ENCODE measurements at places on chromosomes 2 and 18. TPM values are rescaled to one million over a fixed set of nuclear protein-coding genes. Genes with fewer than 3 reads are reported as not detected.
A peak's percentile ranks its signal among the peaks of the same experiment; 100 is the strongest.

DNA sequence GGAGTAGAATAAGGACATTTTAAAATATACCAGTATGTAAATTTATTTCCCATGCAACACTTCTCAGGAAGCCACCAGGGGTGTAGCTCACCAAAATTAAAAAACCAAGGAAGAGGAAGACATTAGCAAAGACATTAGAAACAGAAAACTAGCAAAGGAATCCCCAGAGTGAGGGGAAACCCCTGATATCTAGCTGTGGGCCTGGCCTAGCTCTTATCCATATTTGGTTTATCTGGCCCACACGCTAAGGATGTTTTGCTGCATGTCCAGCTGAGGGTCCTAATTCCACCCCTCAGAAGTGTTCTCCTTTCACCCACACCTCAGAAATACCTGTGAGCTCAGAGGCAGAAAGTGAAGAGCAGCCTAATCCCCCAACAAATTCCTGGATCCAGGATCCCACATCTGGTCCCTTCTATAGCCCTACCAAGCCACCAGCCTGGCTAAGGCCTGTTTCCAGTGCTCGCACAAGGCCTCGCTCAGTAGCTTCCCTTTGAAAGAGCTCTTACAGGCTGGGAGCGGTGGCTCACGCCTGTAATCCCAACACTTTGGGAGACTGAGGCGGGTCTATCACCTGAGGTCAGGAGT is 17.4 kb downstream of the OSBPL1A start:
- no peak for DNase-seq

DNA sequence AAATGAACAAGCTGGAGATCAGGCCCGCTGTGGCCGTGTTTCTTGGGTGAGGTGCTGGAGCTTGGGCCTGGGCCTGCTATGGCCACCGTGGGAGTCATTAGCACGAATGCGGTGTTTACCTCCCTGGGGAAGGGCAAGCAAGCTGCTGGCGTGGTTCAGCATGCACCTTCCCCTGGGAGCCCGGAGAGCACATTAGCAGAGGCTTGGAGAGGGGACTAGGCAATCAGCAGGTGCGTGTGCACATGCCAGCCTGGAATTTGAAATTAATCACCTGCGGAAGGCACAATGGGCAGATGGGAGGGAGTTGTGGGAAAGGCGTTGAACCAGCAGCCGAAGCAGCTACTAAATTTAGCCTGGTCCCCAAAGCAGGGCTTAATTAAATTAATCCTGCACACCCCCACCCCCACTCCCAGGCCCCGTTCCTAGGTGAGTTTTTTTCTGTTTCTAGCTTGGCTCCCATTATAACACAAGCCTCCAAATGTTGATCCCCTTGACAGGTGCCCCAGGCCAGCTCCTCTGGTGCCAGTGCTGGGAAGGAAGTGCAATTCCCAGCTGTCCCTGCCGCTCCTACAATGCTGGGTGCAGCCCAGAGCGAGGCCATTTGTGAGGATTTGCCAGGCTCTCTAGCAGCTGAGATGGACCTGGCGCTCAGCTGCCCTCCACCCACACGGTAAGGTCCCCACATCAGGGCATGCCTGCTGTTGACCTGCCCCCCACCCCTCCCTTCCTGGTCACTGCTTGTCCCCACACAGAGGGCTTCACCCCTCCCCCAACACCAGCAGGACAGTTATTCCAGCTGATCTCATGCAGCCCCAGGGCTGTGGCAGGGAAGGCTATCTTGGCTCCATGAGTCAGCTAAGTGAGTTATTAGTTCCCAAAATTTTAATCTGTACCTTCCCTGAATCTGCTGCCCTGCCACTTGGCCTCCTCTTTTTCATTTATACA is 115.0 kb downstream of the ZBTB7C start:
- DNase-seq, result no peak

DNA sequence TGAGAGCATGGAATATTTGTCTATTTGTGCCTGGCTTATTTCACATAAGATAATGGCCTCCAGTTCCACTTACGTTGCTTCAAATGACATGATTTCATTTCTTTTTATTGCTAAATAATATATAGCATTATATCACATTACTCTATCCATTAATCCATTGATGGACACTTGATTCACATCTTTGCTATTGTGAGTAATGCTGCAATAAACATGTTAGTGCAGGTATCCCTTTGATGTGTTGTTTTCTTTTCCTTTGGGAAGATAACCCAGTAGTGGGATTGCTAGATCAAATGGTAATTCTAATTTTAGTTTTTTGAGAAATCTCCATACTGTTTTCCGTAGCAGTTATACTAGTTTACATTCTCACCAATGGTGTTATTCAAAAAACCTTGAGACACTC is 1343.3 kb upstream of the TMEFF2 start:
- no peak for DNase-seq

DNA sequence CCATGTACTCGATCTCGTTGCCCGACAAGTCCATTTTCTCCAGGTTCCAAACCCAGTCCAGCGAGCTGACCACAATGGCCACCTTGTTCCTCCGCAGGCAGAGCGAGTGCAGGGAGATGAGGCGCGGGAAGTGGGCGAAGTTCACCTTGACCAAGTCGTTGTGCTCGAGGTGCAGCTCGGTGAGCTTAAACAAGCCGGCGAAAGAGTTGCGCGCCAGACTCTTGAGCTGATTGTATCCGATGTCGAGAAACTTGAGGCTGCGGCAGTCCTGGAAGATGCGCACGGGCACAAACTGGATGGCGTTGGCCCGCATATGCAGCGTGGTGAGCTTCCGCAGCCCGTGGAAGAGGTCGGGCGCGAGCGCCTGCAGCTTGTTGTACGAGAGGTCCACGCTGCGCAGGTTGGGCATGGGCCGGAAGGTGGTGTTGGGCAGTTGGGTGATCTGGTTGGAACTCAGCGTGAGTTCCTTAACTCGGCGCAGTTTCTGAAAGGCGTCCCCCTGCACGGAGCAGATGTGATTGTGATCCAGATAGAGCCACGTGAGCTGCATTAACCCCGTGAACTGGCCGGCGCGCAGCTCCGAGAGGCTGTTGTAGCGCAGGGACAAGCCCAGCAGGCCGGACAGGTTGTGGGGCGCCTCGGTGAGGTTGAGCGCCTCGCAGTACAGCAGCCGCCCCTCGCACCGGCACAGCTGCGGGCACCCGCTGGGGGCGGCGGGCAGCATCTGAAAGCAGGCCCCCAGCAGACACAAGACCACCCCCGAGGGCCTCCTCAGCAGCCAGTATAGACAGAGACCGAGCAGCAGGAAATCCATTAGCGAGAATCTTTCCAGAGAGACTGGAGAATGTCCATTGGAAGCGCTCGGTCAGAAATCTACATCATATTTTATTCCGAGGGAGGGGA is 1.3 kb downstream of the LRRTM1 start:
- DNase-seq, result no peak

- no peak for DNase-seq
Measured at GRCh38 chr2:1459727-1460126, 46.5 kb downstream of the TPO start.

- DNase-seq, result peak; percentile 65
Measured at GRCh38 chr2:163735685-163736432, at the start of gene FIGN. Gene FIGN, minus strand, starts transcription at chr2:163736008. Its CDS starts 1,081 bp downstream, at chr2:163734927.

GRCh38 chr2:55460562-55460961 is 40.9 kb upstream of the CCDC88A start:
- no peak for DNase-seq

DNA sequence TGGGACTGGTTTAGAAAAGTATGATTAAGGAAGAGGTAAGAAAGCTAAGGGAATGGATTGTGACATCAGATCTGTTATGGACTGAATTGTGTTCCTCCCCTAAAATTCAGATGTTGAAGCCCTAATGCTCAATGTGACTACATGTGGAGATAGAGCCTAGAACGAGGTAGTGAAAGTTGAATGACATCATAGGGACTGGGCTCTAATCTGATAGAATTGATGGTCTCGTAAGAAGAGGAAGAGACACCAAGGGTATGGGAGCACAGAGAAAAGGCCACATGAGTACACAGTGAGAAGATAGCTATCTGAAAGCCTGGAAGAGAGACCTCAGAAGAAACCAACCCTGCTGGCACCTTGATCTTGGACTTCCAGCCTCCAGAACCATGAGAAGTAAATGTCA is 178.3 kb downstream of the TRIB2 start:
- no peak for DNase-seq

GRCh38 chr2:143532061-143532460 is 402.8 kb downstream of the ARHGAP15 start:
- no peak for DNase-seq

- DNase-seq, result no peak
Measured at GRCh38 chr2:105364436-105365139, 27.2 kb downstream of the C2orf49 start.

DNA sequence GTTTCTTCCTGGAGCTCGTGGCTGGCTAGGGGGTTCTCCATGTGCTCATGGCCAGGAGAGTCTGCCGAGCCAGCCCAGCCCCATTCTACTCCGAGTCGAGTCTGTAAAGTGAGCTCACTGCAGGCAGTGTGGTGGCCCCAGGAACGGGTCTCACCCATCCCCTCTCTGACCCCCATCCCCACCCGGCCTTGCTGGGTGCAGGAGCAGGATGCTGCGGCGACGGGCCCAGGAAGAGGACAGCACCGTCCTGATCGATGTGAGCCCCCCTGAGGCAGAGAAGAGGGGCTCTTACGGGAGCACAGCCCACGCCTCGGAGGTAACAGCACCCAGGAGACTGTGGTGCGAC is 1.4 kb downstream of the ANO7 start:
- DNase-seq, result no peak

COLEC11 gene
- total RNA-seq, result not detected

- no peak for DNase-seq
Measured at GRCh38 chr2:85628658-85629057, 12.7 kb downstream of the USP39 start.

CENPA gene
- 23.4 TPM for total RNA-seq

- no peak for DNase-seq
Measured at GRCh38 chr18:76715012-76715610, 107.2 kb upstream of the ZNF236 start.

GRCh38 chr2:240642806-240643092 is 17.5 kb downstream of the GPR35 start:
- DNase-seq, result no peak

GRCh38 chr18:65725251-65726050 is 25.4 kb upstream of the CDH7 start:
- peak; percentile 69 for DNase-seq

- DNase-seq, result peak; percentile 39
Measured at GRCh38 chr2:191150600-191151330, at the start of gene STAT4. Gene STAT4, minus strand, starts transcription at chr2:191150994. Its CDS starts 2,791 bp downstream, at chr2:191148203.

- no peak for DNase-seq
Measured at GRCh38 chr18:55286257-55286825, 301.7 kb downstream of the TCF4 start.

DNA sequence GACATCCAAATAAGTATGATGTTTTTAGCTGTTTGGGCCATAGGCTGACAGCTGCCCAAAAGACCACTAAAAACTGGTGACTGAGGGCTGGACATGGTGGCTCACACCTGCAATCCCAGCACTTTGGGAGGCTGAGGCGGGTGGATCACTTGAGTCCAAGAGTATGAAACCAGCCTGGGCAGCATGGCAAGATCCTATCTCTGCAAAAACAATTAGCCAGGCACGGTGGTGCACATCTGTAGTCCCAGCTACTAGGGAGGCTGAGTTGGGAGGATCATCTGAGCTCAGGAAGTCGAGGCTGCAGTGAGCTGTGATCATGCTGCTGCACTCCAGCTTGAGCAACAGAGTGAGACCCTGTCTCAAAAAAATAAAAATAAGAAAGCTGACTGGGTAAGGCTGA is 511.5 kb upstream of the RAB6C start:
- no peak for DNase-seq

DNA sequence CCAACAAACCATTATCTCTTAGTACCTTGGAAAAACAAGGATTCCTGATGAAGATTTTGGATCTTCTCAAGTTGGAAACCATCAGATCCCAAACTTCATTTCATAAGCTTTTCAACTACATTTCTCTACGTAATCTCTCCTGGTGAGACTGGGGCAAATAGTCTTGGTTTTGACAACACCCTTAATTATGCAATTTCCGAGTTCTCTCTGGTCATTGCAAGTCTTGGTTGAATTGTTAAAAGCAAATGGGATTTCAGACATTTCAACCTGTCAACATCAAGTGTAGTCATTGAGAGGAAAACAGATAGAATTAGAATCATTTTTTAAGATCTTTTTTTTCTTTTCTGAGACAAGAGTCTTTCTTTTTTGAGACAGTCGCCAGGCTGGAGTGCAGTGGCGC is 26.2 kb downstream of the KLF7 start:
- DNase-seq, result no peak

FAM124B gene
- not detected for total RNA-seq

FOXD4L1 gene
- 0.92 TPM for total RNA-seq

GRCh38 chr2:178397002-178397605 is 53.9 kb downstream of the PRKRA start:
- peak; percentile 11 for DNase-seq

CCDC142 gene
- 29.9 TPM for total RNA-seq

EPHA4 gene
- total RNA-seq, result 2.8 TPM

- no peak for DNase-seq
Measured at GRCh38 chr2:73013936-73014335, 57.6 kb downstream of the SFXN5 start.

- DNase-seq, result peak; percentile 87
Measured at GRCh38 chr2:68121873-68122679, 35.6 kb upstream of the PNO1 start.

DNA sequence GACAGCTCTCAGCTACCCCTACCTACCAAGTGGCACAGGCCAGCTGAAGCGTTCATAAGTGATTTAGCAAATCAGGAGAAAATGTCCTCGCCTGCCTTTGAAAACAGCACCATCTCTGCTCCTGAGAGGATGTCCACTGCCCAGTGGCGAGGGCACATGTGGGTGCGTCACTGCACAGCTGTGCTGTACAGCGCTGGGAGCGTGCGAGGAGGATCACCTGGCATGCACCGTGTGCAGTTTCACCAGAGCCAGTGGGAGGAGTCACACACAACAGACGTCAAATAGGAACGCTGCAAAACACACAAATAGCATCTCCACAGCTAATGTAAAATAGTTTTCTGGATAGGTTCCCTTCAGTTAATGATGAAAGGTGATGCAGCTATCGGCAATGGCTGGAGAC is 154.1 kb downstream of the HDAC4 start:
- DNase-seq, result peak; percentile 67

NCKAP5 gene
- 1.2 TPM for total RNA-seq

- no peak for DNase-seq
Measured at GRCh38 chr2:43255296-43255910, 29.0 kb upstream of the ZFP36L2 start.

NBEAL1 gene
- total RNA-seq, result 37.6 TPM

B3GNT7 gene
- total RNA-seq, result 14.4 TPM

- DNase-seq, result peak; percentile 28
Measured at GRCh38 chr18:21439431-21439846, 161.1 kb downstream of the ESCO1 start.

- DNase-seq, result peak; percentile 73
Measured at GRCh38 chr2:223815186-223815883, 22.0 kb downstream of the AP1S3 start.

DNA sequence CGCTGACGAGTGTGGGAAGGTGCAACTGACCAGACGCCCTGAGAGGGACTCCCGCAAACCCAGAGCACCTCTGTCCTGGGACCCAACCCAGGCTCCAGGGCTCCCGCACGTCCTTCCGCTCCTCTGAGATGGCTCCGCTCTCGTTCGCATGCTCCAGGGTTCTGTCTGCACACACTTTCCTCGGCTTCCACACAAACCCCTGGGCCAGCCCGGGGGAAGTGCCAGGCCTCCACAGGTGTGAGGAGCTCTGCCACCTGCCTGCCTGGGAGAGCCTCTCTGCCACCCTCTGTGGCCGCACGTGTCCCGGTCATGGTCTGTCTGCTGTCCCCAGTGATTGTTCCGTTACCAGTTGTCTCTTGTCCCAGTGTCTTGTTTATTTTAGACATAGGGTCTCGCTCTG is 222.9 kb downstream of the HDAC4 start:
- no peak for DNase-seq

ABCG8 gene
- 1.6 TPM for total RNA-seq

COL4A4 gene
- 19.4 TPM for total RNA-seq
